T-cell (primary cell): ENCODE measurements at places on chromosomes 6 and 20.

DNA sequence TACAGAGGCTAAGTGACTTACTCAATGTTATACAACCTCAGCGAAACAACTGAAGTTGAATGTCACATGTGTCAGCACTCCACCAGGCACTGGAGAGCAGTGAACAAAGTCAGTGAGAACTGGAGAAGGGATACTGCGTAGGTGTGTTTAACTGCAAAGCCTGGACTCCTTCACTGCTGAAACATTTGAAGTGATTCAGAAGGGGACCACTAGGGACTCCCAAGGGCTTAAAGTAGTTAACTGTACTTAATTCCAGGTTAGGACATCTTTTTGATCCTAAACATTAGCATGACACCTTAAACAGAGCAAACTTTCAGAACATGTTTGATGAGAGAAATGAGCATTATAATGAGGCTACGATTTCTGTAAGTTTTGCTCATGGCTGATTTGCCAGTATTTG is 45.0 kb upstream of the ZBTB24 start:
- no peak for DNase-seq

- DNase-seq, result no peak
These were observed 259.3 kb downstream of the TFAP2B start for GRCh38 chr6:51077821-51078518.

DNA sequence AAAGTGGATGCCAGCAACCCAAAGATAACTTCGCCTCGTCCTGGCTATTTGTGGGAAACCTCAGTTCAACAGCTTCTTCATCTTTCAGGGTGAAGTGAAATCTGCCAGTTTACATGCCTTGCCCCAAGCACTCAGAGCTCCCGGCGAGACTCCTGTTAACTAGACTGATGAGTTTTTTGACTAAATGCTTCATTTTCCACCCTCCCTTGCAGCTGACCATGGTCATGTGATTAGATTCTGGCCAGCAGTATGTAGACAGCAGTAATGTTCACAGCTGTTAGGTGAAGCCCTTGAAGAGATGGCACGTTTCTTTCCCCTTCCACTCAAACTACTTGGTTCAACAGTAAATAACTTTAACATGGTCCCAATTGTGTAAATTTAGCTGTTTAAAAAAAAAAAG is 718.8 kb upstream of the FLRT3 start:
- no peak for DNase-seq

- DNase-seq, result no peak
These were observed 604.1 kb upstream of the POU3F2 start for GRCh38 chr6:98230250-98230649.

DNA sequence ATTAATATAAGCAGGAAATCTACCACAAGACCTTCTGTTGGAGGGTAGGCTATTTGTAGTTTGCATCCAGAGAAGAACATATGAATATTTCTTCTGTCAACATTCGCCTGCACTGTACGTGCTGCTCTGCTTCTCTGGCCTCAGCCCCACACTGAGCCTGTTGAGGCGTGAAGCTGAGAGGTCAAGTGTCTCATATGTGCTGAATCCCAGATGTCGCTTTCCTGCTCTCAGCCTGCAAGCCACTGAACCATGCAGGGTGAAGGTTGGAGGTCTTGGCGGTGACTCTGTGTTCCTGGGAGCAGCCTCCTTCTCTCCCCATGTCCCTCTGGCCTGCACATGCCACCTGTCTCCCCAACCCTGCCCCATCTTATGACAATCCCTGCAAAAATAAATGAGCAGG is 83.6 kb downstream of the TMEM170B start:
- no peak for DNase-seq
